D341Med (cell line): ENCODE measurements at places on chromosomes 1 and 21.

DNA sequence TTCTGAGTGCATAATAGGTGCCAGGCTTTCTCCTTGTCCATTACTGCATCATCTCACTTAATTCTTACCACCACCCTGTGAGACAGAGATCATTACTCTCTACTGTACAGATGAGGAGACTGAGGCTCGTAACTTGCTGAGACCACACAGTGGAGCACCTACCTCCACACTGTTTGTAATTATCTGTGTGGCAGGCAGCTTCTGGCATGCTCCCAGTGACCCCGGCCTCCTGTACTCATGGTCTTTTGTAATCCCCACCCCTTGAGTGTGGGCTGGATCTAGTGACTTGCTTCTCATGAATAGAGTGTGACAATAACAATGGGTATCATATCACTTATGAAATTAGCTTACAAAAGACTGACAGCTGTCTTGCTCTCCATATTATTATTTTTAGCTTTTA is 407.3 kb downstream of the MATN1 start:
- no peak for DNase-seq

GRCh38 chr1:106960412-106960811 is 96.1 kb upstream of the PRMT6 start:
- DNase-seq: no peak

- no peak for DNase-seq
Measured at GRCh38 chr1:213622365-213623063, 365.3 kb upstream of the PROX1 start.

GRCh38 chr1:213618094-213618493 is 369.7 kb upstream of the PROX1 start:
- no peak for DNase-seq

DNA sequence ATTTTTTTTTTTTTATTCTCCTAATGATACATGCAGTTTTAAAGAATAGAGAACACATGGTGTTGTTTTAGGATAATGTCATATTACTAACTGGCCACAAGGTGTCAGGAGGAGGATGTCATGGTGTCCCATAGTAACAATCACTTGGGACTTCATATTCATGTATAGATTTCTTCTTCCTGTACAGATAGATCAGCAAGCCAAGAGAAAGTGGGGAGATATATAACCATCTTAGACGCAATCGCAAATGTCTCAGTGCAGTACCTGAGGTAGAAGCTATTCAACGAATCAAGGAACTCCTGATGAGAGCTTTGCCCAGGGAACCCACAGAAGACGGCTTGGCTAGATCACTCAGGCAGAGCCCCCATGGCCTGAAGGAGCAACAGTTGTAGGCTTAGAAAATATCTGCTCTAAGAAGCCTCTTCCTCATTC is 12.3 kb downstream of the OR2T11 start:
- DNase-seq: no peak

GRCh38 chr21:38714999-38715398 is 90.7 kb upstream of the ETS2 start:
- DNase-seq: no peak

DNA sequence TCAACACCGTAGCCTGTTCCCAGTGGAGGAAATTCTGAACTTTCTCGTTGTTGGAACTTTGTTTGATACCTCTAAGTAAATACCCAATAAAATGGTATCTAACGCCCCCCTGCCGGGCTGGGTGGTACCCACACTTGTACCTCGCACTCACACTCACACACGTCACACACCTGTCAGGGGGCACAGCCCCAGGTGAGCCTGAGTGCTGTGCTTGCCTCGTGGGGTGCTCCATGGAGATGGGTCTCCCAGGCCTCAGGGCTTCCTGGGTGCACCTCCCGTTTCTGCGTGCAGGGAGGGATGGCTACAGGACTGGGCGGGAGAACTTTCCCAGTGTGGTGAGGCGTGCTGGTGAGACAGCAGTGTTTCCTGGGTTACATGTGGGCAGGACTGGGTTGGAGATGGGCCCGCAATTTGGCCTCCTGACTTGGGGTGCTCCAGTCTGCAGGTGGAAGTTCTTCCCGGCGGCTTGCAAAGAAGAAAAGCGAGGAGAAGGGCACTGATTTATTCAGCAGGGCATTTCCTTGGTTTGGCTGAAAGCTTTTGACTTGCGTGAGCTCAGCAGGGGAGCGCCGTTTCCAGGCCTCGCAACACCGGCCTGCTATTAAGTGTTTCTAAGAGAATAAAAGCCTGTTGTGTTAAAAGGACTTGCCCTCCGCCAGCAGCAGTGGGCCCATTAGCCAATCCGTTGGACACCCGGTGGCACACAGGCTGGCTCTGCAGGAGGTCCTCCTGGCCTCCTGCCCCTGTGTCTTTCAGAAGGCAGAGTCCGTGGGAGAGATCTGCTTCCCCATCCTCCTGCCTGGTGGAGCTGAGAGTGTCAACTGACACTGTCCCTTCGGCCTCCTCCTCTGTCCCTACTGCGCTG is 79.7 kb downstream of the KIF26B start:
- DNase-seq: no peak

DNA sequence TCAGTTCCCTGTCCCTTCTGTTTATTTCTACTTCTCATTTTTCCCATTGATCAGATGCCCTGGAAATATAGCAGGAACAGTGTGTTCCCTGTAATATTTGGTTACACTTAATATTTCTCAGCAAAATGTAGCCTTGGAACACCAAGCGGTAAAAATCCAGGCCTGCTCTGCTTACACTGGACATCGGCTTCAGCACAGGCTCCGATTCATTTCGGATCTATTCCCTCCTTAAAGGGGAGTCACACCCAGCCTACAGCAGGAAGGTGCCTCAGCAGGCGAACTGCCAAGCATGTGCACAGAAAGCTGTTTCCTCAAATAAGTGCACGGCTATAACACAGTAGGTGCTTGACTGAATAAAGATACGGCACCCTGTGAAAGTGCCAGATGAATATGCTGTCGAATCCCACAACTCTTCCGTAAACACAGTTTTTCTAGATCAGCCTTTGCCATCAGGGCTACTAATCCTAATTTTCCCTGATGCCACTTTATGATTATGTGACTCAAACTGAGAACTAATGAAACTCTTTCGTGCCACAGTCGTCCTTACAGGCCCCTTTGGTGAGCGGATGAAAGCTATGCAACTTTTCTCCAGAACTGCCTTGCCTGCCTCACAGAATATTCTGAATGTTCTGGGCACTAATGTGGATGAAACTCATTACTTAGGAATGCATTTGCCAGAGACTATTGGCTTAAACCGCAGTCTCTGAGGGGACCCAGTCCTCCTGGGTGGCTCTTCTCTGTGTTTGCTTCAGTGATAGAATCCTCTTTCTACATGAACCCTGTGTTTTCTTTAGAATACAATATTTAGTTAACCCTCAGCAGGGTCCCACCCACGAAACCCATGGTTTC is 275.5 kb upstream of the RUNX1 start:
- no peak for DNase-seq

DNA sequence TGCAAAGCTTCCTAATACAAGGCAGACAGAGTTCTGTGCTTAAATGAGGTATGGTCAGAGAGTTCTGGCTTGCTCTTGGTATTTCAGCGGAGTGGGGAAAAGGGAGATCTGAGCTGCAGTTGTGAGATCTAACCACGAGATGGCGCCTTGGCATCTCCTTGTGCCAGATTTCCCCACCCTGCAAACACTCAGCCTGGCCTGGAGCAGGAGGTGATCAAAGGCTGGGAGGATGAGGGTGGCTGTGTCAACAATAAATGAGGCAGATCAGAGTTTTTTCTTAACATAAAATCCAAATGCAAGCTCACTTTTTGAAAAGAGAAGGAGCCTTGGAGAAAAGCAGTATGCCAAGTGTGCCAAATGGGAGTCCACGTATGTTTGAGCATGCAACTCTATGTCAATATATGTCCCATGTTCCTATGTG is 4.1 kb upstream of the TFAP2E start:
- DNase-seq: peak; percentile 83

DNA sequence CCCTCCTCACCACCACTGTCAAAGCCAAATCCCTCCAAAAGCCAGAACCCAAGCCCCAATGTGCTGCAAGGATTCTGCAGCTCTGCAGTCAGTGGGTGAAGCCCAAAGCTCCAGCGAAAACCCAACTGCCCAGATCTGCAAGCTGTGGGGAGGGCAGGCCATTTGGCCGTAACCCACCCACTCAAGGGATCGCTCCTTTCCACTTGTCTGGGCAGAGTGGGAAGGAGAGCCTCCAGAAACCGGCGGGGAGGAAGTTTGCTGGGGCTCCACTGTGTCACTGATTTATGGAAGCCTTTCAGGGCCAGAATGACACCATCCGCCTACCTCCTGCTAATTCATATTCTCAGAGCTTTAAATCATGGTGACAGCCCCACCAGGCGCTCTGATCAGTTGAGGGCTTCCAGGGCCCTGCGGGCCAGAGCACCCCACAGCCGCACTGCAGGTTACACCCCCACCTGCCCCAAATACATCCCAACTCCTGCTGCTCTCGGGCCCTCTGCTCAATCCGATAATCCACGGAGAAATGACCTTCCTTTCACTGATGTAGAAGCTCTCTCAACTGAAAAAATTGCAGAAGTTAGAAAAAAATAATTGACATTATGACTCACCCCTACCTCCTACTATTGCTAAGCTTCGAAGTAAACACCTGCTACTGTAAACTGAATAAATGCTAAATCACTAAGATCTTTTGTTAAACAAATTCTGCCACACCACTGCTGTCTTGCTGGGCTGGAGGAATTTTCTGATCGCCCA is 40.6 kb upstream of the RAB4A start:
- no peak for DNase-seq

DNA sequence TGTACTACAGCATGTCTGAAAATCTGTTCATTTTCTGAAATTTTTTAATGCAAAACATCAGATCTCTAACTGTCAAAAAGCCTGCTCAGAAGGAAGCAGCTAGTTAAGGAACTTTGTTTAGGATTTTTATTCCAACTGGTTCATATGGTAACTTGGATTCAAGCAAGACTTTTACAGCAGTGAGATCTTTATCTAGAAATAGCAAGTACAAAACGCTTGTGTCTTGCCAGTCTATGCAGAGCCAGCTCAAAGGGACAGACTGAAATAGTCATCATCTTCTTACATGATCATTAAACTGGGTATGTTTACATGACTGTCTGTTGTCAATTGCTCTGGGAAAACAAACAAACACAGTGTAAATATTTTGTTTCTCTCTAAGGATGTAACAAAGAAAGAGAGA is 37.6 kb downstream of the DDAH1 start:
- no peak for DNase-seq

DNA sequence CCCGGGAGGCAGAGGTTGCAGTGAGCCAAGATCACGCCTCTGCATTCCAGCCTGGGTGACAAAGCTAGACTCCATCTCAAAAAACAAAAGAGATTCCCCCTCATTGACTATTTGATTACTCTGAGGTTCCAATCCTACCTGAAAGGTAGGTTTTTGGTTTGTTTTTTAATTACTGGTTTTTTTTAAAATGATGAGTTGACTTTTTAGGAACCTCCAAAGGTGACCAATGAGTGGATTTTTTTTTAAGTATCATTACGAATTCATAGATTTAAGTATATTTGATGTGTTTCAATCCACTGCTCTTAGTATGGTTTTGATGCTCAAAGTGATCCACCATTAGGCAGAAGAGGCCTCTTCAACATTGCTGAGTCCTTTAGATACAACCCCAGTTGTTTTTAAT is 47.9 kb upstream of the LAX1 start:
- DNase-seq: no peak

- no peak for DNase-seq
Measured at GRCh38 chr1:45620588-45621500, 3.0 kb downstream of the CCDC17 start.

GRCh38 chr1:25715888-25716287 is 84.1 kb upstream of the SELENON start:
- no peak for DNase-seq
